ENCODE measurements at places on chromosomes 3 and 15.
A peak's percentile ranks its signal among the peaks of the same experiment; 100 is the strongest.

GRCh38 chr3:34200576-34200975 lies 402.1 kb downstream of the PDCD6IP start:
- no peak for DNase-seq
- H3K4me1 ChIP-seq: no peaks in the 10 kb centered on the region
- no peaks in the 10 kb centered on the region for H3K27me3 ChIP-seq

DNA sequence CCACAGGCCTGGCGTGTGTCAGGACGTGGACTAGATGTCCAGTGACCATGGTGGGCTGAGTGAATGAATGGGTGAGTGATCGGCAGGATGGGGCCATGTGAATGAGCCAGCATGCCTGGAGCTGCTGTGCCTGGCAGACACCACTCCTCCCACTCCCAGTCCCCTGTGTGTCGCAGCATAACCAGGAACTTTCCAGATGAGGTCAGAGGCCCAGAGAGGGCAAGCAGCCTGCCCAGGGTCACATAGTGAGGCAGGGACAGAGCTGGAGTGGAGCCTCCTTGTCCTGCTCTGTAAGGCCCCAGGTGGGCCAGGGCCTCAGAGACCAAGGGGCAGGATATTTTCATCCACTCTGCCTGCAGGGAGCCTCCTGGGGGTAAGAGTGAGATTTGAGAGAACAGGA lies 6.4 kb downstream of the IQSEC1 start:
- H3K27ac ChIP-seq: no peak overlapping the region
- H3K4me1 ChIP-seq: peaks cover 24% of the 10 kb centered on the region
- no peak overlapping the region for H3K4me3 ChIP-seq
- no peaks in the 10 kb centered on the region for H3K27me3 ChIP-seq

- peaks cover 79% of the 10 kb centered on the region for H3K36me3 ChIP-seq
- no peak for DNase-seq
- no peaks in the 10 kb centered on the region for H3K4me1 ChIP-seq
- no peaks in the 10 kb centered on the region for H3K27me3 ChIP-seq
Measured at GRCh38 chr3:58141766-58142345, 68.9 kb downstream of the DNASE1L3 start.

GRCh38 chr3:151276687-151277042 lies 1.7 kb downstream of the P2RY14 start:
- no peak overlapping the region for H3K4me3 ChIP-seq
- DNase-seq: no peak
- H3K4me1 ChIP-seq: peaks cover under 1% of the 10 kb centered on the region
- H3K27ac ChIP-seq: no peak overlapping the region

GRCh38 chr3:124995460-124995994 lies 60.3 kb downstream of the HEG1 start:
- no peaks in the 10 kb centered on the region for H3K4me1 ChIP-seq
- no peak overlapping the region for H3K27ac ChIP-seq
- H3K4me3 ChIP-seq: no peak overlapping the region
- peaks cover 96% of the 10 kb centered on the region for H3K36me3 ChIP-seq
- no peaks in the 10 kb centered on the region for H3K27me3 ChIP-seq

DNA sequence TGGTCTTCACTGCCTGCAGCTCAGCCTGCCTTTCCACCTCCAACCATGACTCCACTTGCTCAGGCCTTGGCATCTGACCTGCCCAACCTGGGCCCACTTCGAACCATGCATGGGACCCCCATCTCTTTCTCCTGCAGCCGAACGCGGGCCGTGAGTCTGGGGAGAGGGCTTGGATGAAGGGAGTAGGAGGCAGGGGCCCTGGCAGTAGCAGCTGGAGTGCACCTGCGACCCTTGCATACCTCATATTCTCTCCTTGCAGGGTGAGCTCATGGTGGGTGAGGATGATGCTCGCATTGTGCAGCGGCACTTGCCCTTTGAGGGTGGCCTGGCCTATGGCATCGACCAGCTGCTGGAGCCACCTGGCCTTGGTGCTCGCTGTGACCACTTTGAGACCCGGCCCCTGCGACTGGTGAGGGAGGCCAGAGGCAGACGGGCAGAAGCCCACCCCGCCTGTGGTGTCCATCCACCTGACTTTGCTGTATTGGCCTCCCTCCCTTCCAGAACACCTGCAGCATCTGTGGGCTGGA lies 13.5 kb downstream of the NT5DC2 start:
- no peaks in the 10 kb centered on the region for H3K27me3 ChIP-seq
- H3K27ac ChIP-seq: no peak overlapping the region
- H3K4me1 ChIP-seq: peaks cover 14% of the 10 kb centered on the region
- peaks cover 11% of the 10 kb centered on the region for H3K36me3 ChIP-seq
- H3K4me3 ChIP-seq: no peak overlapping the region

DNA sequence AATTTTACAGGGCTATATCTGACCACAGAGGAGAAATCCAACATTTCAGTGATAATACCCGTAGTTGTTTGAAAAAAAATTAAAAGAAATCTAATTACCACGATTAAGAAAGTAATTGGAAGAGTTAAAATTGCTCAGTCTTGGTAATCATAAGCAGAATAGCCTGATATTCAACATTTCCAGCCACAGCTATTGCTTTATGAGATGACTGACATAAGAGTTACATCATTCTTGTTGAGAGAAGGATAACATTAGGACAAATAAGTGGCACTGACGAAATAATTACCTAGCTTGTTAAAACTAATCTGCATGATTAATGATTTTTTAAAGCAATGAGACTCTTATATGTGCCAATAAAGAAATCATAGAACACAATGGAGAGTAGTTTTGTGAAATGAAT lies 825.0 kb upstream of the GBE1 start:
- H3K27me3 ChIP-seq: no peaks in the 10 kb centered on the region
- H3K4me1 ChIP-seq: no peaks in the 10 kb centered on the region
- H3K4me3 ChIP-seq: no peak overlapping the region

DNA sequence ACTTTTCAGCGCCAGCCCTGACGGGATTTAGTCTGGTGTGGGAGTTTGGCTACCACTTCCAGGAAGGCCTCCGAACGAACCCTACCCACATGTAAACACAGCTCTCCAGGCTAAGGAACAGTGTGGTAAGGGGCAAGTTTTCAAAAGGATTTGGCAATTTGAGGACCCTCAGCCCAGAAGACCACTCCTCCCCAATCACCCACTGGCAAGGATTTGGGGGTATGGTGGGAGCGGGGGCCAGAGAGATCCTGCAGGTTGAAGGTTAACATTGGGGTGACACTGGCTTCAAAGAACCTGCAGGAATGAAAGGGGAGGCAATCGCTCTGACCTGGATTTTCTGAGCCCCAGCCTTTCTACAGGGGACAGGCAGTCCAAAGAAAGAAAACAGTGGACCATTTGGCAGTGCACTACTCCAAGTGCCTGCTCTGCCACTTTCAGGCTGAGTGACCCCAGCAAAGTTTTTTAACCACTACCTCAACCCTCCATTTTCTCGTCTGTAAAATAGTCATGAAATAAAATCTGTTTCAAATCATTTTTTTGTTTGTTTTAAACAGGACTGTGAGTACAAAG lies 34.5 kb downstream of the ZIC4 start:
- H3K4me1 ChIP-seq: no peaks in the 10 kb centered on the region
- H3K36me3 ChIP-seq: no peaks in the 10 kb centered on the region
- no peak for DNase-seq
- no peak overlapping the region for H3K27ac ChIP-seq

GRCh38 chr3:138348754-138349739 lies 668 bp downstream of the MRAS start:
- no peaks in the 10 kb centered on the region for H3K27me3 ChIP-seq
- H3K4me3 ChIP-seq: peak overlapping the region; percentile 95
- peaks cover 23% of the 10 kb centered on the region for H3K4me1 ChIP-seq
- no peaks in the 10 kb centered on the region for H3K36me3 ChIP-seq

DNA sequence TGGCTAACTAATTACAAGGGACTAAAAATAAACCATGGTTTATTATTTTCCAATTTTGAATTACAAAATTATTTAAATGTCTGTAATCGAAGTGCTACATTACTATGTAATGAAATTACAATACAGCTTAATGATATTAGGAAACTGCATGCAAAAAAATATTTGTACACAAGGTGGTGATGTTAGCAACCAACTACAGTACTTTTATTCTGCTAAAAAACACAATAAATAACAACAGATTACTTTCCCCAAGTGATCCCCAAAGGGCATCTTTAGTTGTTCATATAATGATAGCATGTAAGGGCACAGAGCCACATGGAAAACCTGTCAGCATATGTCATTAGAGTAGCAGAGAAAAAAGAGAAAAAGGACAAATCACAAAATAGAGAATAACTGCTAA lies 147.5 kb upstream of the SOX2 start:
- DNase-seq: no peak
- H3K27me3 ChIP-seq: no peaks in the 10 kb centered on the region
- no peaks in the 10 kb centered on the region for H3K36me3 ChIP-seq
- H3K4me3 ChIP-seq: no peak overlapping the region
- no peak overlapping the region for H3K27ac ChIP-seq

- no peaks in the 10 kb centered on the region for H3K4me1 ChIP-seq
- H3K4me3 ChIP-seq: no peak overlapping the region
- H3K27ac ChIP-seq: no peak overlapping the region
- H3K27me3 ChIP-seq: no peaks in the 10 kb centered on the region
Measured at GRCh38 chr3:39025222-39025970, 26.3 kb downstream of the SCN11A start.

DNA sequence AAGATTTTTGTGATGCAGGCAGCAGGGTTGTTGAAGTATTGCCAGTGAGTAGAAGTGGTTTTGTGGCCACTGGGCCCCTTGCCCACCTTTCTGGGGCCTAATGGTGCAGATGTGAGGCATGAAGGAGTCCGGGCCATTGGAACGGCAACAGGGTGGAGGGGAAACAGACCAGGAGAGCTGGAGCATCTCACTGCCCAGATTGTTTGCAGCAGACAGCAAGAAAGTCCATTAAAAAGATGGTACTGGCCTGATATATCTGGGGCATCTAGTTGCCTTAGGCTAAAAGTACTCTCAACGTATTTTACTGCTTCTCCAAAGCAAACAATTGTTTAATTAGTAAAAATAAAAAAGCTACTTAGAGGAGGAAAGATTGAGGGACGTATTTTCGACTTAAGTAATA lies 298.4 kb downstream of the SATB1 start:
- H3K4me3 ChIP-seq: no peak overlapping the region
- no peaks in the 10 kb centered on the region for H3K4me1 ChIP-seq
- no peak for DNase-seq
- H3K36me3 ChIP-seq: no peaks in the 10 kb centered on the region
- no peaks in the 10 kb centered on the region for H3K27me3 ChIP-seq
- H3K27ac ChIP-seq: no peak overlapping the region

DNA sequence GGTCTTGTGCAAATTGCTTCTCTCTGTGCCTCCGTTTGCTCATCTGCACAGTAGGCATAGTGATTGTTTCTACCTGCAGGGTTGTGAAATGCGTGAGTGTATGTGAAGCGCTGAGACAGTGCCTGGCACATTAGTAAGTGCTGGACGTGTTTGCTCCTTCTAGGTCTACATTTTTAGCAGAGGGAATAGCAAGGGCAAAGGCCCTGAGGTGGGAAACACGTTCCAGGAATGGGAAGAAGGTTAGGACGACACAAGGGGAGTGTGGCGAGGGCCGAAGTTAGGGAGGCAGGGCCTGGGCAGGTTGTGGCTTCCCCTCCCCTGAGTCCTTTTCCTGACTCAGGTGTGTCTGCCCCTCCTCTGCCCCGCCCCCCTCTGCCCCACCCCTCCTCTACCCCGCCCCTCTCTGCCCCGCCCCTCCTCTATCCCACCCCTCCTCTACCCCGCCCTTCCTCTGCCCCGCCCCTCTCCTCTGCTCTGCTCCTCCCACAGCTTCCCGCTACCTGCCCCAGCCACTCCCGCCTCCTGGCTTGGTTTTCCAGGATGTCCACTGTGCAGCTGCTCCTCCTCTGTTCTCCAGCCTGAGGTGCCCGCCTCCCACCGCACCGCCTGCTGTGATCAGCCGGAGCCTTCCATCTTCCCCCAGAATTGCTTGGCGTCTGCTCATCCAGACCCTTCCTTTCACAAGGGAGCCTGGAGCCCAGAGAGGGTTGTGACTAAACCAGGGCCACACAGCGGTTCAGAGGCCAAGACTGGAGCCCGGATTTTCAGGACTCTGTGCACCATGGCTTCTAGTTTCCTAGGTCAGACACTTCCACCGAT lies 31.1 kb upstream of the SMAD6 start:
- no peaks in the 10 kb centered on the region for H3K4me1 ChIP-seq
- DNase-seq: no peak
- H3K4me3 ChIP-seq: no peak overlapping the region
- no peak overlapping the region for H3K27ac ChIP-seq

DNA sequence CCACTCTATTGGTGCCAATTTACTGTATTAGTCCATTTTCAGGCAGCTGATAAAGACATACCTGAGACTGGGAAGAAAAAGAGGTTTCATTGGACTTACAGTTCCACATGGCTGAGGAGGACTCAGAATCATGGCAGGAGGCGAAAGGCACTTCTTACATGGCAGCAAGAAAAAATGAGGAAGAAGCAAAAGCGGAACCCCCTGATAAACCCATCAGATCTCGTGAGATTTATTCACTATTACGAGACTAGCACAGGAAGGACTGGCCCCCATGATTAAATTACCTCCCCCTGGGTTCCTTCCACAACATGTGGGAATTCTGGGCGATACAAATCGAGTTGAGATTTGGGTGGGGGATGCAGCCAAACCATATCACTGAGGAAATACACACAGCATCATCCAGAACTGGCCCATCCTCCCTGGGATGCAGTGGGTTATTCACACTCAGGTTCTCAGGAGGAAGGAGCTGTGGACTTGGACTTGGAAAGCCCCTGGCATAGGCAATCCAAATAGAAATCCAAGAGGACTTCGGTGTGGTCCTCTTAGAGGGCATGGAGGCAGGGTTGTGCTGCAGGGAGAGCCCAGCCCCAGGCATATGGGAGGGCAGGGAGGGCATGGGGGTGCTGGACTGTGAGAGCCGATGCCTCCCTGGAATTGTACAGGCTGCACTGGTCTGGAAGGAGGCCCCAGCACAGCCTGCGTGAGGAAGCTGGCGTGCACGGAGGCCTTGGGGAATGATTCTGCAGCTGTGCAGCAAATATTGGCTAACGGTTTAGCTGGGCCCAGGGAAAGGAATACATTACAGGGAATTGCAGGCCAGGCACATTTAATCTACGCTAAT lies 62.9 kb downstream of the EFCAB12 start:
- H3K27me3 ChIP-seq: peaks cover 3% of the 10 kb centered on the region
- no peak overlapping the region for H3K4me3 ChIP-seq
- no peak for DNase-seq
- no peaks in the 10 kb centered on the region for H3K36me3 ChIP-seq
- no peak overlapping the region for H3K27ac ChIP-seq

DNA sequence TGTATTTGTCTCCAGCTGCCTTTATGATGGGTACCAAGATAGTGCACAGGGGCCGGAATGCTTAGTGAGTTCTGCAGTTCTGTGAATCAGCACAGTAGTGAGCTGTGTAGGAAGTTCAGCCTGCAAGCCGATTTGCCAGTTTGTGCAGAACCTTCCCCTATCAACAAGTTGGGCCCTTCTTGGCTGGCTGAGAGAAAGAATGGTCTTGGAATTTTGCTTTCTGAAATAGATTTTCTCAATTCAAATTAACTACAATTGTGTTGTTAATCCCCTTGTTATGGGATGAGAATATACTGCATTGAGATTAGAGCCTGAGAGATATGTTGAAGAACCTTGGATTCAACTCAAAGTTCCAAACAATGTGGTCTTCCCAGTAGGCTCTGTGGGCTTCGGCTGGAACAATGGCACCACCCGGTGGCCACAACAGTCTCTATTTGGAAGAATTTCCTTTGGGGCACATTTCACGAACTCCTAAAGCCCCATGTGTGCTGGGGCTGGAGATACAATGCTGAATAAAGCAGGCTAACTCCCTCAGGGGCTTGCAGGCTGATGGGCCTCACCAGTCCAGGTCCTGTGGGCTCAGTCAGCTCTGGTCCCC lies 59.1 kb downstream of the TRIM42 start:
- H3K4me1 ChIP-seq: no peaks in the 10 kb centered on the region
- H3K27ac ChIP-seq: no peak overlapping the region
- H3K36me3 ChIP-seq: no peaks in the 10 kb centered on the region
- H3K4me3 ChIP-seq: no peak overlapping the region
- H3K27me3 ChIP-seq: no peaks in the 10 kb centered on the region
